HAP-1 (cell line): ENCODE measurements at places on chromosomes 16 and 17.

- no peak for DNase-seq
Observed at GRCh38 chr16:53925107-53925410, 221.1 kb downstream of the FTO start.

- DNase-seq, result no peak
Observed at GRCh38 chr17:46869975-46870803, 18.8 kb downstream of the WNT9B start.

DNA sequence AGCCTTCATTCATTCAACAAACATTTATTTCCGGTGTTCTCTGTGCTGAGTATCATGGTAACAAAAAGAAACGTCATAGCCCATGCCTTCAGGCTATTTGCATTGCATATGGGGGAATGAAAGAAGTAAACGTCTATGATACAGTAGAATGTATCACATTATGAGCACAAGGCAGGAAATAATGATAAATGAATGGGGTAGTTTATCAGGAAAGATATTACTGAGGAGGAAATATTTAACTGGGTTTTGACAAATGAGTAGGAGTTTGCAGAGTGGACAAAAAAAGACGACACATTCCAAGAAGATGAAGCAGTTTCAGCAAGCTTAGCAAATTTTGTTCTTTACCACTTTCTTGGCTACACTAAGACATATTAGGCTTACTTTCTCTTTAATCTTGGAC, 1.3 kb upstream of the KRTAP4-7 start:
- no peak for DNase-seq

DNA sequence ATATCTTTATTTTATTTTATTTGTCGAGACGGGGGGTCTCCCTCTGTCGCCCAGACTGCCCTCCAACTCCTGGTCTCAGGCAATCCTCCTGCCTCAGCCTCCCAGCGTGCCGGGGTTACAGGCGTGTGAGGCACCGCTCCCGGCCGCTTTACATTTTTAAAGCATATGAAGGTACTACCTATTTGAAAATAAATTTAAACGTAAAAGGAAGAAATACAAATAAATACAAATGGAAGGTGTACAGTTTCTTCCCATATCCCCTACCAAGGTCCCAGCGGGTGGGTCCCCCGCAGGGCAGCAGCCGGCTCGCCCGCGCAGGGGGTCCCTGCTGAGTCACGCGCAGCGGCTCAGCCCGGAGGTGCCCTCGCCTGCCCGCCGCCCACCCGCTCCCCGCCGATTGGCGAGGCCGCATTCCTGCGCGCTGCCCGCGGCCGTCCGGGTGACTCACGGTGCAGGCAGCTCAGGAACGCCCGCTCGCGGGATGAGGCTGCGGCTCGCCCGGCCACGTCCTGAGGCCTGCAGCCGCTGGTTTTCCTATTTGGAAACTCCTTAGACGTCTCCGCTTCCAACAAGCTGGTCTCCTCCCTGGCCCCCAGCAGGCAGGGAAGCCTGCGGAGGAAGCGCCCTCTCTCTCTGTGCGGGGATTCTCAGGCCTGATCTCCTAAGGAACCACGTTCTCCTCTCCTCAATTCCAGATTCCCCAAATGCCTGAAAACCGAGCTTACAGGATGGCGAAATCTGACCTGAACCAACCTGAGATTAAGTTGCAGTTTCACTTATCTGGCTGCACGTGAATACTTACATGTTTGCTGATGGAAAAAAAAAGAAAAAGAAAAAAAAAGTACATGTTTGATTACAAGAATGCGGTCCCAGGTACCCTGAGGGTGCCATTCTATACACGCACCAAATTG, 54.8 kb upstream of the MAP3K14 start:
- DNase-seq, result peak; percentile 34

- peak; percentile 8 for DNase-seq
Observed at GRCh38 chr16:50635505-50636392, 45.4 kb downstream of the SNX20 start.

GRCh38 chr17:60653569-60653968, 24.1 kb upstream of the BCAS3 start:
- DNase-seq, result no peak

DNA sequence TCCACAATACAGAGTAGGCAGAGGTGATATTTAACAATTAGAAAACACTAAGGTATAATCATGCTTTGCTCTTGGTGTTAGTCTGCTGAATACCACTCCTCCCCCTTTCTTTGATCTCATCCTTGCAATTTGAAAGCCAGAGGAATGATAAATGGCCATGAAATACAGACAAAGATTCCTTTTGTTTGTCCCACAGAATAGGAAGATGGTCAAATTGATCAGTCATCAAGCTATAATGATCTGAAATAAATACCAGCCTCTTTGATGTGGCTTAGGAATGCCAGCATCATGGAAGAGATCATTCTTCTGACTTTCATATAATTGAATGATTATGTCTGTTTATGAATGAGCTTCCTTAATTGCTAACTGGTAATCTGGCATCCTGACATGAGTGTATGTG, 1541.7 kb upstream of the CDH8 start:
- no peak for DNase-seq

DNA sequence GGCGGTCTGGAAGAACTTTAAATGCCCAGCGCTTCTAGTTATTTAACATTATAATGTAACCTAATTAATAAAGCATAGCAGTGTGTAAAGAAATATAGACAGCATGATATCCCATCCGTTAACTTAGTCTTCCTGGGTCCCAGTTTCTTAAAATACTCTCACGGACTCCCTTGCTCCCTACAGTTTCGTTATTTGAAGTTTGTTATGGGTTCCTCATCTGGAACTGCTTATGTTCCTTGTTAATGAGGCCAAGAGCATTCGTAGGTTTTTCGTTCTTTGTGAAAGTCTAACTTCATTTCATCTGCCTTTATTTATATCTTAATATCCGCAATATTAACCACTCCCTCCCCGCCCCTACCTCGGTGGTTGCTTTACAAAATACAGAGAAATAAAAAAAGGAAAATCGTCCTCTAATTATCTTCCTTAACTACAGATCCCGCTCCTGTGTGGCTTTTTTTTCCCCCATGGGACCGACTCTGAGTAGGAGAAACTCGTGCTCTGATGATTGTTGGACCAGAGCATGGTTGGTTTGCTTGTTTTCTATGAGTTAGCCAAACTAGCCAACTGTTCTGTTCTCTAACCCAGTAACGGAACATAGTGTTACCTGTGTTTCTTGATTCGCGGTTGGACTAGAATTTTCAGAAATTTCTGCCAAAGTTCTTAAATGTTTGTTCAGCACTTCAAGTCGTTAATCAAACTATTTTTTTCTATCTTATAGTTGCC, 863 bp downstream of the ADPRM start:
- DNase-seq, result no peak

DNA sequence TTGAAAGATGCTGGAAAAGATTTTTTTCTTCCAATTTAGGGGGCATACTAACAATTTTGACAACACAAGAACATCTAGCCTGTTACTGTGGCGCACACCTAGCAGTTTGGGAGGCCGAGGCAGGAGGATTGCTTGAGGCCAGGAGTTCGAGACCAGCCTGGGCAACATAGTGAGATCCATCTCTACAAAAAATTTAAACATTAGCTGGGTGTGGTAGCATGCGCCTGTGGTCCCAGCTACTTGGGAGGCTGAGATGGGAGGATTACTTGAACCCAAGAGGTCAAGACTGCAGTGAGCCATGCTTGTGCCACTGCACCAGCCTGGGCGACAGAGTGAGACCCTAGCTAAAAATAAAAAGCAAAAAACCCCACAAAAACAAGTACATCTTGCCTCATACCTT, 168.8 kb downstream of the TANC2 start:
- DNase-seq, result no peak

- DNase-seq, result no peak
Observed at GRCh38 chr17:55090079-55090492, 121.5 kb downstream of the STXBP4 start.

DNA sequence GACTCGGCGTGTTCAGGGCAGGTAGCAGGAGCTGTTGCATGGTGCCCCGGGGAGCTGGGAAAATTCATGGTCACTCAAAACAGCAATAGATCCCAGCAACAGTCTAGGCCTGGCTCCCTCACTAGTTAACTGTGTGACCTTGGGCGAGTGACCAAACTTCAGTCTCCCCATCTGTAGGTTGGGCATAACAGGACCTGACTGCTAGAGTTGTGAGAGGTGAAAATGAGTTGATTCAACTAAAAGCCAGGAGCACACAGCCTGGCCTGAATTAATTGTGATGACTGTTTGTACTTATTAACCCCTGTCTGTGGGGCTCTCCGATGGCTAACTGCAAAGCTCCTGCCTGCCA, 306.9 kb downstream of the SOX9 start:
- DNase-seq, result no peak

DNA sequence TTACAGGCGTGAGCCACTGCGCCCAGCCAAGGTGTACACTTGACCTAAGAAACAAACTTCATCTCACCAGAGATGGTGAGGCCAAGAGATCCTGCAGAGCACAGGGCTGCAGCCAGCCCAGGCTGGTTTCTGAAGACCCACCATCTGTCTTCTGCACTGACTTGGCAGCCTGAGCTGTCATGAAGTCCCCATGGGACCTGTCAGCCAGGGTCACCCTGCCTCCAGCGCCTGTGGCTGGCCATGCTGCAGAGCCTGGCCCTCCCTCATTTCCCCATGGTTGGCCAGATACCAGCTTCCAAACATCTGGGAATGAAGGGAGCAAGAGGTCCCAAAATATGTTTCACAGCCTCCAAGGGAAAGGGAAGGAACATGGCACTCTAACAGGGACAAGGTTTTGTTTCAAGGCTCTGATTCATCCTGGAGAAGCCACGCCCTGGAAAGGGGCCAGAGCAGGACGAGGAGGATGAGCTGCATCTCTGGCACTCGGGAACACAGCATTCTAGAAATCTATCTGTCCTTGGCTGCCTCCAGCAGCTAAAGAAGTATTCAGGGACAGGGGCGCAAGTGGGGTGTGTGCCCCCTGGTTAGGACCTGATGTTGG, 45.3 kb downstream of the DDX19A start:
- DNase-seq, result no peak

GRCh38 chr16:81574168-81574567, 129.6 kb downstream of the CMIP start:
- DNase-seq, result no peak

GRCh38 chr17:60269417-60269816, 119.6 kb downstream of the CA4 start:
- DNase-seq, result no peak

- no peak for DNase-seq
Observed at GRCh38 chr17:2056206-2057174, 1.6 kb downstream of the HIC1 start.

DNA sequence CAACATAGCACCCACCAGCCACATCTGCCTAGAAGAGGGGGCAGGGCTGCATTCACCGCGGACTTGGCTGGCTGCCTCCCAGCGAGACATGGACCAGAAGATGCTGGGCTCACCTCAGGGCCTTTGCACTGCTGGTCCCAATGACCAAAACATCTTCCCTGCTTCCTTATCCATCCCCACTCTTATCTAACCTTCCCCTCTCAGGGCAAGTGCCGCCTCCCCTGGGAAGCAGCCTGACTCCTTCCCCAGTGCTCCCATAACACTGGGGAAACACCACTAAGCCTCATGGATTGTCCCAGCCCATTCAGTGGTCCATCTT, 5.7 kb downstream of the TMC6 start:
- DNase-seq, result no peak

DNA sequence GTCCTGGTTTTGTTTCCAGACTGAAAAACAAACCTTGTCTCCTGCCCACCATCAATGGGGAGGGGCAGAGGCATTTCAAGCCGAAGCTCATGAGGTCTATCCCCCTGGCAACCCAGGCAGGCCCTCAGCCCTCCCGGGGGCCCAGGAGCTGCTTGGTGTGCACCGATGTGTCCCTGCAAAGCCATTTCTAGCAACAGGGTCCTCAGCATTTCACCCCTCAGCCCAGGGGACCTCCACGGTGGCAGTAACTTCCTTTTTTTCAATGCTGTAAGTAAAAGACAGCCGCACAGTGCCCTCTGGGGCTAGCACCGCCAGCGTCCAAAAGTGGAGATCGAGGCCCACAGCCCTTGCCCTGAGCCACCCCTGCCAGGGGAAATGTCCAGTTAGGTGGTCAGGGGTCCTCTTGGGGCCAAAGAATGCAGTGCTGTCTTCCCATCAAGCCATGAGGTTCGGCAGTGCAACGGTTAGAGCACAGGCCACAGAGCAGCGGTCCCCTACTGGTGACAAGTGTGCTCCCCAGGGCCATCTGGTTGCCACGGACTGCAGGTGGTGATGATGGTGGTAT, 79.9 kb downstream of the LITAF start:
- DNase-seq, result no peak

DNA sequence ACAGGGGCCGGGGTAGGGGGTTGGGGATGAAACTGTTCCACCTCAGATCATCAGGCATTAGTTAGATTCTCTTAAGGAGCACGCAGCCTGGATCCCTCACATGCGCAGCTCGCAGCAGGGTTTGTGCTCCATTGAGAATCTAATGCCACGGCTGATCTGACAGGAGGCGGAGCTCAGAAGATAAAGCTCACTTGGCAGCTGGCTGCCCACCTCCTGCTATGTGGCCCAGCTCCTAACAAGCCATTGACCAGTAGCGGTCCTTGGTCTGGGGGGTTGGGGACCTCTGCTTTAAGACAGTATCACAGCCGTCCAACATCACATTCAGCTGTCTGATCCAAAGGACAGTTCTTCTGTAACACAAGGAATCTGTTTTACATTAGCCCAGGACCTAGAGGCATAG, 62.5 kb downstream of the SLC39A11 start:
- no peak for DNase-seq

DNA sequence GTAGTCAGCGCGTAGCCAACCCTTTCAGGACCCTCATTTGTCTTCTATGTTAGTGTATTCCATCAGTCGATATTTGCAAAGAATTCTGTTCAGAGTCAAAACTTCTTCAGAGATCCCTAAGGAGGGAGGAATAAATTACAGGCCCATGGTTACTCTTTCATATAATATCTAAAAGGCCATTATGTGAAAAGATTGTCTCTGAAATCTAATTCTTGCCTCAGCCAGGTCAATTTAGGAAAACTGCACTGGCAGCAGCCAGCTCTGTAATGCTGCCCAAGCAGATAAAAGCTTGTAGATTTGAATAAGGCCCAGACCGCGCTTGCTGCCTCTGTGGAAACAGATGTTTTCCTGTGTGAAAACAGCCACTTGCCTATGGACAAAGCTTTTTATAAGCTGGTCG, 379.8 kb downstream of the CNTNAP4 start:
- no peak for DNase-seq

DNA sequence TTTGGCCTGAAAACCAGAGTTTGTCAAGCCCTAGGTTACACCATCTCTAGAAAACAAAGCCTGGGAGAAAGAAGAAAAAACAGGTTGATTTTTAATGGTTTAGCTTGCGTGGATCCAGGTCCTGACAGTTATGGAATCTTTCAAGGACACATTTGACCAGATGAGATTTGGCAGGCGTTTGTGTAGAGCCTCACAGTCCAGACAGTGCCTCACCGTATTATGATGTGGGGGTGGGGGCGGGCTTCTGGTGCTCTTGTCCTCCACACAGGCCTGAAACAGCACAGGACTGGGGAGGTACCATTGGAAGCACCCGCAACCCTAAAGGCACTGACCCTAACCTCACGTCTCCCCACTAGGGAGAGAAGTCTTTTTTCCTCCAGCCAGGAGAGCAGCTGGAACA, 19.6 kb downstream of the MVP start:
- no peak for DNase-seq

- DNase-seq, result no peak
Observed at GRCh38 chr16:27892879-27893278, 170.6 kb downstream of the GSG1L start.
